ENCODE measurements at places on chromosomes 2 and 18.
A peak's percentile ranks its signal among the peaks of the same experiment; 100 is the strongest.

- no peak for DNase-seq
Measured at GRCh38 chr18:58217052-58217451, 173.0 kb downstream of the NEDD4L start.

DNA sequence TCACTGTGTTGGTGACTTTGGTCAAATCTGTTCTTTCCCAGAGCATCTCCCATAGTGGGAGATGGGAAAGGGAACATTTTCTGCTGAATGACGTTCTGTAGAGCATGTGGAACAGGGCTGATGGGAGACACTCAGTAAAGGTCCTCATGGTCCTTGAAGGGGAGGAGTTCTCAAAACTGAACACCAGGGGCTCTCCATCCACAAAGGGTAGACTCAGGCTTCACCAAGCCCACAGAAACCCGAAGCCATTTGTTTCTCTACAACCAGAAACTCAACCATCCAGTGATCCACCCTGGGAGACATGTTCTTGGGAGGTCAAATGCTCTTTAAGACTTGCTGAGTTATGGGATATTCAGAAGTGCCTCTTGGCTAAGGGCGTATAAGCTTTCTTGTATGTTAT lies 131.8 kb downstream of the ACOXL start:
- no peak for DNase-seq

- no peak for DNase-seq
Measured at GRCh38 chr2:11389551-11390398, 45.3 kb upstream of the ROCK2 start.

DNA sequence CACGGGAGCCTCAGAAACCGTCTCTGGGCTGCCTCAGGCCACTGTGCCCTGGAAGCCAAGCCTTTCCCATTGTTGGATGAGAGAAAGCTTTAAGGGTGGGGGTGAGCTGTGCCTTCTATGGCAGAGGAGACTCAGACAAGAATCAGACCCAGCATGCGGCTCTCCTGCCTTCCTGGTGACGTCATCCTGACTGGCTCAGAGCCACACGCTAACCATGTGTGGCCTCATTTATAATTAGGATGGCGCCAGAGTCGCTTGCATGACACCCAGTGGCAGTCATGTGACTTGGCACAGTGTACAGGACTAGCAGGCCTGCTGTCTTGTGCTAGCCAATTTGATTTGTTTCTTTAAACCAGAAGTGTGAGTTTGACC lies 99.1 kb downstream of the SH3BP4 start:
- peak; percentile 82 for DNase-seq

DNA sequence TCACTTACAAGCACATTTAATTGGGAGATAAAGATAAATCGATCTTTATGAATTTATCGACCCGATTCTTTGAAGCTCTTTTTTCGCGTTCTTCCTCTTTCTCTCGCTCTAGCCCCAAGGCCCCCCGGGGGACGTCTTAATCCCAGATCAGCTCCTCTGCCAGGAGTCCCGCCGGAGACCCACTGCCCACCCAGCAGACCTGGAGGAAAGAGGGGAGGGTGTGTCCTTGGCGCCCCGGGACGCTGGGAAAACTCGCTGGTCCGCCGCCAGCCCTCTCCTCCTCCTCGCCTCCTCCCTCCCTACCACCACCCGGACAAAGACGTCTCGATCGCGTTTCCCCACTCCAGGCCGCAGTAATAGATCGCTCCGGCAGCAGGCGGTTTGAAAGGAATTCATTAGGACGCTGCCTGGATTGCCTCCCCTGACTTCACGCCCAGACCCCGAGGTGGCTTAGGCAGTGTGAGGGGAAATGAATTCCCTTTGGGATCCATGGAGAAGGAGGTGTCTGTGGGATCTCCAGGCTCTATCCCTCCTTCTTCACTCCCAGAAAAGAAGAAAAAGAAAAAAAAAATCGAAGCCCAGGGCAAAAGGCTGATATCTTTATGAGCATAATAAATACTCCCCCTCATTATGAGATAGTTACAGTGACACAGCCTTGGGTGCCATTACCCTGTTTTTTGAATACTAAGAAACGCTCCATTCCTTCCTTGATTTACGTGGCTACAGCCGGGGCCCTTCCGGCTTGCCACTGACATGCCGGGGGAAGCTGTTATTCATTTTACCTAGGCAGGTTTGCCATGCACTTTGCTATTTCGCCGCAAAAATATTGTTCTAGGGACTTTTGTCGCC lies 1.8 kb upstream of the GBX2 start:
- DNase-seq: no peak

DNA sequence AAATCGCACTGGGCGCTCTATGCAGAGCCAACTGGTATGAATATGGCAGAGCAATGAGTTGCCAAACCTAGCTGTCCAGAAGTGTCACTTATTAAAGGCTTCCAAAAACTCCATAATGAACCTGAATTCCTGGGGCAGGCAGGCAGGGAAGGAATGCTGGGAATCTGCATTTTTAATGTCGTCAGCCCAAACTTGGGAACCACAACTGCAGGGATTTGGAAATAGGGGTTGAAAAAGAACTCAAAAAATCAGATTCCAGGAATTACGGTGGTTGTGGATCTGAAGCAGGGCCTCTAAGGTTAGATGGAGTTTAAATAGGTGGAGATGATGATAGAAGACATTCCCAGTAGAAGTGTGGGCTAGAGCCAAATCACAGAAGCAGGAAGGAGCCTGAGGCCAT lies 15.0 kb downstream of the NCKAP5 start:
- DNase-seq: no peak

DNA sequence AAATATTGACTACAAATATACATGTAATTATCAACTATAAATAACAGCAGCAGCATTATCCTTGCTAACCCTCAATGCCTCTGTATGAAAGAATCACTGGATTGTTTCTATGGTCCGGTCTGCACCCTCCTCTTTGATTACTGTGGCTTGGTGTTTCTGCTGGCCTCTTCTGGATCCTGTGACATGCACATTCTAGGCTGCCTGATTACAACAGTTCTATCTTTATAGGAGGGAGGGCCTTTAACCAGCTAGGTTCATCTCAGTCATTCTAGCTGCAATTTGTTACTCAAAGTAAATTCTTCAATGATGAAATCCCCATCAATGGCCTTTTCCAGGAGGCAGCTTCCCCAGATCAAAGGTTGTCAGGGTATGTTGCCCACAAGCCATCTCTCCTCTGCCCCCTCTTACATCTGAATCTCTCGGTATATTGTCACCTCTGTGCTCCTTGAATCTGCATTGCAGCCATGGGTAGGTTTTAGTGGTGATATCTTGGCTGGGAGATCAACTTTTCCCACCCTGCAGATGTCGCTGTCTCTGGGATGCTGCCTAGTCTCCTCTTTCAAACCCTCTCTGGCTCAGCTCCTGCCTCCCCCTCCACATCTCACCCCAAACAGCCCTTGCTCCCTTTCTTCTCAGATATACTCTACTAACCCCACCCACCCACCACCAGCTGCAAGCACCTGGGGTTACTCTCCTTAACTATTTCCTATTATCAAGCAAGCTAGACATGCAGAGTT lies 106.2 kb upstream of the BZW1 start:
- no peak for DNase-seq

- DNase-seq: no peak
Measured at GRCh38 chr2:167692936-167693335, 554.5 kb downstream of the STK39 start.

GRCh38 chr2:163474889-163475288 lies 260.9 kb downstream of the FIGN start:
- DNase-seq: no peak

DNA sequence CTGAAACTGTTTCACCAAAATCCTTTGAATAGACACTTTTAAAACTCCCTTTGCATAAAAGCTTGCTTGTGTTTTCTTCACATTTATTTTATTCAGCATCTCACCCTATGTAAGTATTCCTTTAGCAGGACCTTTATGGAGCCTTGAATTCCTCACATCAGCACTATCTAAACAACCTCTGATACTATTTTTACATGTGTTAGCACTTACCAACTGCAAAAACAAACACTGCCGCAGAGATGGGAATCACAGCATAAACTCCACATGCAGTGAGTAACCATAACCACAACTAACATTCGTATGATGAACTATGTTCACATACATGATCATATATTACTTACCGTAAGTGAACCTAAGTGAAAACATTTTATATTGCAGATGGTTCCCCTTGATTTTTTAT lies 15.4 kb downstream of the FBXO15 start:
- no peak for DNase-seq

- DNase-seq: no peak
Measured at GRCh38 chr2:47194410-47194809, 39.3 kb upstream of the STPG4 start.

DNA sequence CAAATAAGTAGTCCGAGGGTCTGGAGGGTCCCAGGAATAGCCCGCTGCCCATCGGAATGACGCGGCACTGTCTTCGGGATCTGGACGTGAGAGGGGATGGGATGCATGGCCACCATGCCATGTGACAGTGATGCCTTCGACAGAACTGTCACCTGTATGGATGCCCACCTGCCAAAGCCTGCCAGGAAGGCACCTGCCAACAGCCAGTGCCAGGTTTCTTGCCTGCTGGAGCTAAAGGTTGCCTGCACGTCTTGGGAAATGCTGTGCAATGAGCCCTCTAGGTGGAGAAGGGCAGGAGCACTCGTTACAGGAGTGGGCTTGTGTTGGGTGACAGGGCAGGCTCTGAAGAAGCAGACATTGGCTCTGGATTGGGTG lies 20.5 kb downstream of the GPR35 start:
- no peak for DNase-seq

- DNase-seq: no peak
Measured at GRCh38 chr18:76246590-76246989, 248.5 kb downstream of the ZNF516 start.

GRCh38 chr2:85768713-85769112 lies 14.9 kb downstream of the ATOH8 start:
- DNase-seq: no peak

DNA sequence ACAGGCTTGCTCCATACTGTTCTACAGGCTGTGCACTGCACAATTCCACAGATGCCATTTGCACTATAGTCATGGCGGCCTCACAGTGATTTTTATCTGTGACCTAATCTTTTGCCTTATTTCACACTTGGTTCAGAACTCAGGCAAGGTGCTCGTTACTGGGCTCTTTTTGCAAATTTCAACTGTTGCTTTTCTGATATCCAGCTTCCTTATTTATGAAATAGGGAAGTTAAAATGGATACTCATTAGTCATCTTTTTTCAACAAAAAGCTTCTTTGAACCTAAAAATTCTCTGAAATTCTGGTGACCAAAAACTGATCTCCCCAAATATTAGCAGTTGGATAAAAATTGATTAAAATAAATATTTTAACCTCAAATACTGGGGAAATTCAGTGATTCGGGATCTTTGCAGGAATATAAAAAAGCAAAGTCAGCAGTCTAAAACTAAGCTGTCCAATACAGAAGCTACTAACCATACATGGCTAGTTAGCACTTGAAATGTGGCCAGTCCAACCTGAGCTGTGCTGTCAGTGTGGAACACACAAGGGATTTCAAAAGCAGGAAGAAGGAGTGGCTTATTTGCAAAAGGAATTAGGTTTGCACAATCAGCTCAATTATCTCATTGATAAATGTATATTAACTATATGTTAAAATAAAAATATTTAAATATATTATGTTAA lies 134.4 kb downstream of the COL4A4 start:
- DNase-seq: no peak

DNA sequence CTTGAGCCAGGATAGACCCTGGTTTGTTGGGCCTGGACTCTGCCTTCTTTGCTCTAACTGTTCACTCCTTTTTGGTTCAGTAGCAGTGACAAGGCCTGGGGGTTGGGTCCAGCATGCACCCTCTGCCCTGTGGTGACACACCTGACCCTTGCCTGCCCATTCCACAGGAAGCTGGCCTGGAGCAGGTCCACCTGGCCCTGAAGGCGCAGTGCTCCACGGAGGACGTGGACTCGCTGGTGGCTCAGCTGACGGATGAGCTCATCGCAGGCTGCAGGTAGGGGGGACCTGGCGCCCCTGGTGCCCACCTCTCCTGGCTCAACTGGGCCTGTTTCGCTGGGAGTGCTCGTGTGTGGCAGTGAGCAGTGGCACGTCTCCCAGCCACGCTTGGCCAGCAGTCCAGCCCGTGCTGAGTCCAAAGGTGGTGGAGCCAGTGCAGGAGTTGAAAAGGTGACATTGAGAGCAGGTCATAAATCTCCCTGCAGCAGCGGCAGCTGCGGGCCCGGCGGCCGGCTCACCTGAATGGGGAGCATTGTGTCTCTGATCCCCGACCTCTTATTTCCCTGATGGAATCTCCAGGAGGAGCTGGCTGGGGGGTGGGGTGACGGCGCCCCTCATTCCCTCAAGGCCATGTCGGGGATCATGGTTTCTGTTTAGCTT lies 102.6 kb downstream of the DYSF start:
- no peak for DNase-seq

GRCh38 chr2:96662360-96662759 lies 19.8 kb downstream of the FER1L5 start:
- no peak for DNase-seq

DNA sequence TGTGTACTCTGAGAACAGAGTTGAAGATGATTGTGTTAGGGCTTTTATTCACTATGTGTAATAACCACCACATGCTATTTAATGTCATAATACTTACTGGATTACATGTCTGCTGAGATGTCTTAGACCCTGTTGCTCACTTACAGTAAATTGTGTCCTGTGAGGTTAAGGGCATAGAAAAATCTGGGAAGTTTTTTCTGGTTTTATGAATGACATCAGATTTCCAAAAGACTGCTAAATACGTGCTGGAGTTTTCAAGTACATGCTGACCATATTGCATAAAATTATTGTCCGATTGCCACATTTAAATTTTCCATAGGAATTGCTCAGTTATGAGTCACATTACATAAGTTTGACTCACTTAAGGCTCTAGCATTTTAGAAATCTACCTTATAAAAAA lies 96.7 kb upstream of the COL5A2 start:
- no peak for DNase-seq

- no peak for DNase-seq
Measured at GRCh38 chr18:24103320-24104021, 35.4 kb upstream of the CABYR start.

- no peak for DNase-seq
Measured at GRCh38 chr2:80393991-80394390, 89.4 kb upstream of the LRRTM1 start.

DNA sequence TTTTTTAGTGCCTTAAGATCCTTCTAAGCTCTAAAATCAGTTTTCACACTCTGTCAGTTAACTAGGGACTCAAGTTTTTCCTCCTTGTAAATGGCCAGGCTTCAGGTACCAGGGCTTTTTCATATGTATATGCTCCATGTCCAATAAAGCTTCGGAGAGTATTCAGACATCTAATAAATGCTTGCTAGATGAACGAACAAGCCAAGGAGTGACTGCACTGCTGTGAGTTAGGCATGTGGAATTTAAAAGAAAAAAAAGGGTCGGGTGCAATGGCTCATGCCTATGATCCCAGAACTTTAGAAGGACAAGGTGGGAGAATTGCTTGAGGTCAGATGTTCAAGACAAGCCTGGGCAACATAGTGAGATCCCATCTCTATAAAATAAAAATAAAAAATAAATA lies 81.9 kb downstream of the CDH2 start:
- no peak for DNase-seq

GRCh38 chr2:60366135-60366712 lies 187.2 kb downstream of the BCL11A start:
- no peak for DNase-seq

- DNase-seq: no peak
Measured at GRCh38 chr2:1854729-1855547, 110.6 kb upstream of the PXDN start.

Data from HCT116 (cell line).